ENCODE measurements at places on chromosomes 4 and X.

DNA sequence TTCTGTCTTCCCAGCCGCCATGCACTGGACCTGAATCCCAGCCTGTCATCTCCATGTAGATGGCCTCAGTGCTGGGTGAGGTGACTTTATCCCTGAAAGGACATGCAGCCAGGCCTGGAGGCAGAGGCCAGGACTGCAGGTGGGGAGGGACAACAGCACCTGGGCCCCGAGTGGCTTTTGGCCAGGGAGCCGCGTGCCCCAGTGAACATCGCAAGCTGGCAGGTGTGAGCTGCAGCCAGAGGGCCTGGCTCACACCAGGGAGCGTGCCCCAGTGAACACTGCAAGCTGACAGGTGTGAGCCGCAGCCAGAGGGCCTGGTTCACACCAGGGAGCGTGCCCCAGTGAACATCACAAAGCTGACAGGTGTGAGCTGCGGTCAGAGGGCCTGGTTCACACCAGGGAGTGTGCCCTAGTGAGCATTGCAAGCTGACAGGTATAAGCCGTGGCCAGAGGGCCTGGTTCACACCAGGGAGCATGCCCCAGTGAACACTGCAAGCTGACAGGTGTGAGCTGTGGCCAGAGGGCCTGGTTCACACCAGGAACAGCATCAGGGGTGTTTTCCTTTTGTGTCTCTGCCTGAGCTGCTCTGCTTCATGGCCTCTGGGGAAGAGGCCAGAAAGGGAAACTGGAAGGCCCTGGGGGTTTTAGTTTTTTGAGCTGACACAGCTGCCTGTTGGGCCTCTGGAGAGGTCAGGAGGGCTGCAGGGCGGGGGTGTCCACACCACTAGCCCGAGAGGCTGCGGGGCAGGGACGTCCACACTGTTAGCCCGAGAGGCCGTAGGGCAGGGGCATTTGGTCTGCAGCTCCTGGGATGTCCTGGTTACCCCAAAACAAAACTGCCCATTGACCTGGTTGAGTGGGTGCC is 22.7 kb upstream of the PSAPL1 start:
- DNase-seq, result no peak

DNA sequence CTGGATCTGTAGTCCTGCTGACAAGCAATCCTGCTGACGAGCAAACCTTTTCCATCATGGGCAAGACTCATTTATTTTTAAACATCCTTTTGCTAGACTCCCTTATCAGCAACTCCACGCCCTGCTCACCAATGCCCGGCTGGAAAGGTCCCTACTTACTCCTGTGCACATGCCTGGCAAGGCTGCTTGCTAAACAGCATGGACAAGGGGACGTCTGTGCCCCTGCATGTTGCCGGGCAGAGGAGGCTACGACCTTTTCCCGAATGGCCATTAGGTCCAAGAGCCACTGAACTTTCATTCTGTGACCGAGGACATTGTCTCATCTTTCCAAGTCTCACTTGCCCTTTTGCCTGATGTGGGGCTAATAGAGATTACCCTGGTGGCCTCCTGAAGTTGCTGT is 98.6 kb downstream of the MGST2 start:
- DNase-seq, result no peak

DNA sequence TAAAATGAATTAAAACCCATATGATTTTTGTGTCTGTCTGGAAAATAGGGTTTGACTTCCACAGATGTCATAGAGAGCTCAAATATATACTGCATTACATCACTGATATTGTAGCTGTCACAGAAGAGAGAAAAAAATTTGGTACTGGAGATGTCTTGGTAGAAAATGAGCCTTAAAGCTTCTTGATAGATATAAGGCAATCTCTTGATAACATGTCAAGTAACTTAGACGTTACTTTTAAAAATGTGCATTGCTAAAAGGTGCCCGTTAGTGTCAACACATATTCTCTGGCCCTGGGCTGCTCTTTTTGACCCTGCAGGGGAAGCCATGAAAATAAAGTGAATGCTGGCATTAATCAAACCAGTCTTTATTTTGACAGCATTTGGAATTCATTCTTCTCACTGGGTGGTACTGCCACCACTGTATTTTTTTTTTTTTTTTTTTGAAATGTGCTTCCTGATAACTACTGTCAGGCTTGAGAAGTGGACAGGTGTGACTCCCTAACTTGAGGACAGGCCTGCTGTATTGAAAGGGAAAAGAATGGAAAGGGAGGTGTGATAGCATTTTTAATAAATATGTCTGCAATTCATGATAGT is 53.0 kb upstream of the RAPGEF2 start:
- no peak for DNase-seq

DNA sequence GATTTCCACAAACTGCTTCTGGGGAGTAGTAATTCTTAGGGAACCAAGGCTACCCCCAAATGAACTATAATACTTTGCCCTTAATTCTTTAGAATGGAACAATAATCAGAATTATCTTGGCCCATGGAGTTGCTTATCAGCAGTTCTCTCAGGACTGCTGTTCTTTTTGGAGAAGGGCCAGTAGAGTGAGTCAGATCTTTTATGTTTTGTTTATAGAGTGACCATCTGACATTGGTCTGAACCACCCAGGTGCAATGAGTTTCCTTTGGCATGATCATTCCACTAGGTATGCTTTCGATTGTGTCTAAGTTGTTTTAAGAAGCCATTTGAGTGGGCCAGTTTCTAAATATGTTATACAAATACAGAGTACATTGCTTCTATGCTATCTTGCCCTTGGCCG is 31.8 kb downstream of the PRRG1 start:
- DNase-seq, result no peak

DNA sequence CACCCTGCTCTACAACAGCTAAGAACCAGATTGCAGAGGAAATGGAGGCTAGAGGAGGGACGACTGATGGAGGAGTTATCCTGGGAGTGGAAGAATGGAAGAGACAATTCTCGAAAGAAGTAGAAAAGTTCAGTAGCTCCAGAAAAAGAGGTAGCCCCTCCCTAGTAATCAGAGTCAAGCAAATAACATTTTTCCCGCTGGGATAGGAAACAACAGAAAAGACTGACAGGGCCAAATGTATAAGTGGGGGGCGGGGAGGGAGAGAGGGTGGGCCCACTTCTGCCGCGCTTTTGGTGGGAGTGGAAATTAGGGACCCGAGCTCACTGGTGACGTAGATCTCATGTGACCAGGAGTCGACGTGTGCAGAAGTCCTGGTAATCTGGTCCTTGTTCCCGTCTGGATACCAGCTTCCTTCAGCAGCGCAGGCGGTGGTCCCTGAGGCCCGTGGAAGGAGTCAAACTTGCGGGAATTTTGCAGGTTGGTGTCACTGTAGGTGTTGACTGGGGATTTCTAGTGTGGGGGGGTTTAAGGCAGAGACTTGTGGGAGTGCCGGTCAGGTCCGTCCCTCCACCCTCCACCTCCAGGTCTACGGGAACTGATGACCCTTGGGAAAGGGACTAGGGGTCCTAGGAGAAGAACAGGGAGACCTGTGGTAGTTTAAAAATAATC is at the start of gene TCEAL9:
Gene TCEAL9 (plus strand): TSS at position 377 of the 669 bp plus-strand sequence. CDS start 1,179 bp downstream, outside the sequence.
- no peak for DNase-seq

- DNase-seq, result no peak
Measured at GRCh38 chrX:97199501-97199900, 315.8 kb downstream of the RPA4 start.

GRCh38 chr4:74385386-74385785 is 20.4 kb downstream of the EREG start:
- DNase-seq, result no peak

- DNase-seq, result no peak
Measured at GRCh38 chr4:47195706-47196105, 164.3 kb downstream of the GABRB1 start.

DNA sequence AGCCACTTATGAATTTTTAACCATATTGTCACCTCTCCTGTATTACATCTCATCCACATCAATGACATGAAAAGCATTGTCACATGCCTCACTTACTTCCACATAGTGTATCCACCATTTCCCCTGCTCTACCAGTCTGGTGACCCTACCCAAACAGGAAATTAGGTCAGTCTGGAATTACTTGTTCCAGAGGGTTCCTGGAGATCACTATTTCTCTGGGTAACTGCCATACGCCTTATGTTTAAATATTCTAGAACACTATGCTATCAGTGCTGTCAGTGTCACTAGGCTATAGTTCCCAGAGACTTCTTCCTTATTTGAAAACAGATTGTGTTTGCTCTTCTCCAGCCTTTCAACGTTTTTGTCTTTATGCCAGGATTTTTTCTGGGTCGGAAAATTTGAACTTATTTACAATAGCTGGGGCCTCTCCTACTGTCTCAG is 15.0 kb downstream of the SRPX2 start:
- DNase-seq, result no peak

DNA sequence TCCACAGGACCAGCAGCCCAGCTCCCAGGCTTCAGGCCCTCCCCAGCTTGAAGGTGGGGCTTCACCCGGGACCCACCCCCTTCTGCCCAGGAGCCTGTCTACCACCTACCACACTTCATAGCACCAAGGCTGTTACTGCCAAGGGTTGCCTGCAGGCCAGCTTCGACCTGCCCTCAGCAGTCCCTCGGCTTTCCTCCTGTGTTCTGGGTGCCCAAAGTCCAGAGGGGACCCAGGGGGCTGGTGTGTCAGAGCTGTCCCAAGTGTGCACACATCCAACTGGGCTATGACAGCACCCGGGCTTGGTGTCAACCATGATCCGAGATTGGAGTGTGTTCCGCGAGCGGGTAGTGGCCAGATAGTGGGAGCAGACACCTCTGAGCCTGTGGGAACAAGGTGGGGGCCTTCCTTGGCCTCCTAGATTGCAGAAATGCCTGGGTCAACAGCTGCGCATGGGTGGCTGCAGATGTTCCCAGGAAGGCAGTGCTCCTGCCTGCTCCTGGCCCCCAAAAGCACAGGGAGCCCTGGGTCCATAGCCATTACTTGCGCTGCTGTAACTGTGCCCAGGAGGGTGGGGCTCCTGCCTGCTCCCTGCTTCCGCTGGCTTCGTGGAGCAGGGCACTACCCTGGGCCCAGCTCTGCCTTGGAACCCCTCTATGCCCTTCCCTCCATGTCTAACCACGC is 16.8 kb downstream of the SULT1B1 start:
- DNase-seq, result no peak

DNA sequence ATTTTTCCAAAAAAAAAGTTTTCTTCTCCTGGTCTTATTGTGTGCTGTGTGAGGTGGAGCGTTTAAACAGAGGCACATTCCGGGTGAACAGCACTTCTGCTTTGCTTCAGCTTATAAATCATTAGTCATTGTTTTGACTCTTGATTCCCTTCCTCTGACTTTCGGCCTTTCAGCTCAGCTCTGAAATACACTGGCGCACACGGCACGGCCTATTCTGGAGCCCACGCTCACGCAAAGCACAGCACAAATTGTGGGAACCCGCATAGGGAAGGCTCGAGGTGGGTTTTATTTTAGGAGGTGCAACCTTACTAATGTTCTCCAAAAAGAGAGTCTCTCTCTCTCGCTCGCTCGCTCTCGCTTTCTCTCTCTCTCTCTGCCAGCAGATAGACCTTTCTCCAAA is 4.0 kb downstream of the POU3F4 start:
- DNase-seq, result no peak

- DNase-seq, result no peak
Measured at GRCh38 chr4:1763550-1764080, 29.5 kb upstream of the FGFR3 start.

DNA sequence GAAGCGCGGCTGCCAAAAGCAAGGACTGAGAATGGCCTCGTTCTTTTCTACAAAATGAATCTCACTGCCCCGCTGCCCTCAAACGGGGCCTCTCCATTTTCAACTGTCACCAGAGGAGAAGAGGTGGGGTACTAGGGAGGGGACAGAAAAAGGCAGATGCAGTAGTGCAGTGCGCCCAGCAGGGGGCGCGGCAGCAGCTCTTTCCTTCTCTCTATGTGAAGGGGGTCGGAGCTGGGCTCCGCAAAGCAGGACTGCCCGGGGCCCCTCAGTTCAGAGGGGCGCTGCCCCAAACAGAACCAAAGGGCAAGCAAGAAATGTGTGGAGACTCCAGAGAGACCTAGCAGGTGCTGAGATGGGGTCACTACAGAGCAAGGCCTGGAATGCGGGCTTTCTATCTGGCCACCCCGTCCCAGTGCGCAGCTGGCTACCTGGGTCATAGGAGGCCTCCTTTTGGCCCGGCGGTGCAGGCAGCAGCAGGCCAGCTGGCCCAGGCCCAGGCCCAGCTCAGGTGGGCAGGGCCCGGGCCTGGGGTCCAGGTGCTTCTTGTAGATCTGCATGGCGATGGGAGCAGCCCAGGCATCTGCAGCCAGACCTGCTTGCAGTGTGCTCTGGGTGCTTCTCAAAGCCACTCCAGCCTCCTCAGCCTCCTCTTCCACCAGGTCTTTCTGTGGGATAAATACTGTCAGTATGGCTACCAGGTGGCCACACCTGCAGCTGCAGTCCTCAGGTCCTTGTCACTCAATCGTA is 5.9 kb downstream of the IRAK1 start:
- peak; percentile 66 for DNase-seq

- DNase-seq, result no peak
Measured at GRCh38 chrX:132336172-132336571, 116.9 kb upstream of the RAP2C start.

DNA sequence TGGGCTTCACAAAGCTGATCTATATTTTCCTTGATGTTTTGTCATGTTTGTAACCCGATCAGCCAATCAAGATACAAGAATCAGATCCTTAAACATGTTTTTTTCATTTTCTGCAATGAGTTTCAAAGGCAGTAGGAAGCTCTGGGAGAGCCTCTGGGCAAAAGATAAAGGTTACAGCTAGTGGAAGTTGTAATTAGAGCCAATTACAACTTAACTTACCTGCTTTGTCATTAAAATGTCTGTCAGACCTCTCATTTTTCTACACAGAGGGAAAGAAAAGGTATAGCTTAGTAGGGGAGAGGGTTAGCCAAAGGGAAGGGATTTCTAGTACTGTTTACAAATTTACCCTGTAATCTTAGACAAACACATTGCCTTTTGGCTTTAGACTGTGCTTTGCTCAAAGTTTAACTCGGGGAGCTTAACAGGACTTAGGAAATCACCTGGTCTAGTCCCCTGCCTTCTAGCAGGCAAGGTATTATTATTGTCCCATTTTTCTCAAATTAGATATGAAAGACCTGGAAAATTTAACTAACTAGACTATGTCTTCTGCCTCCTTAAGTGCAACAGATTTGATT is 55.8 kb downstream of the FGF16 start:
- no peak for DNase-seq
